ENCODE measurements at places on chromosomes 11 and 22. TPM values are rescaled to one million over a fixed set of nuclear protein-coding genes. Genes with fewer than 3 reads are reported as not detected.

The TMA7B gene
- not detected for total RNA-seq

DNA sequence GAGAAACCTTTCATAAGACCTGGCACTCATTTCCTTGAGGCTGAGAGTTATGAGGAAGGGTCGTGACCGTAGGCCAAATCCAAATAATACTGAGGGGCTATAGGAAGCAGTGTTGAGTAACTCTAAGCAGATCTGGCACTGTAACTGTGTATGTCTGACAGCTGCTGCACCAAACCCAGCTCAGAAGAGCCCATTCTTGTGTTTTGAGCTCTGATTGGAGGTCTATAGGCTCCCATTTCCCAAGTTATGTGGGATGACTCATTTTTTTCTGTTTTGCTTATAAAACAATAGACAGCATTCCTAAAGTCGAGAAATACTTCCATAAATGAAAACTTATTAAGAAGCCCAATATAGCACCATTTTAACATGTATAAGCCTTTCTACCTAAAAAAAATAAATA, 645.8 kb downstream of the DLG2 start:
- no peaks in the 10 kb centered on the region for H3K4me1 ChIP-seq
- no peak for DNase-seq
- H3K36me3 ChIP-seq = no peaks in the 10 kb centered on the region
- H3K4me3 ChIP-seq = no peak overlapping the region
- H3K27ac ChIP-seq = no peak overlapping the region

DNA sequence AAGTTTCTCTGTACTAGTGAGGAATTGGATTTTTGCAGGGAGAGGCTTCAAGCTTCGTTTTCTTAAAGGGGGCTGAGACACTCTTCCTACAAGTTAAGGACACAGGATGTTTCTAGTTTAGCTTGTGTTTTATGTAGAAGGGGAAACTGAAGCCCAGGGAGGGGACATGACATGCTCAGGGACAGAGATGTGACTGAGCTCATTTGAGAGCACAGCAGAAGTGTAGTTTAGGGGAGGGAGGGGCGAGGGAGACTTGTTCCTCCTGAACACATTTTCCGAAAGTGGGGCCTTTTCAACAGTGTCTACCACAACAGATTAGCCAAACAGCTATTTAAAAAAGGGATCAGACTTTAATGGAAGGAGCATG, 148.1 kb downstream of the FBXO7 start:
- H3K36me3 ChIP-seq = no peaks in the 10 kb centered on the region
- H3K4me3 ChIP-seq = peak overlapping the region; percentile 64
- peak overlapping the region; percentile 84 for H3K27ac ChIP-seq
- peaks cover 34% of the 10 kb centered on the region for H3K4me1 ChIP-seq
- no peak for DNase-seq

The SYT13 gene
- 17.4 TPM for total RNA-seq

The GAB4 gene
- total RNA-seq = not detected

GRCh38 chr11:62542111-62542745, 4.4 kb downstream of the AHNAK start:
- H3K27ac ChIP-seq = peak overlapping the region; percentile 97
- no peaks in the 10 kb centered on the region for H3K27me3 ChIP-seq
- H3K36me3 ChIP-seq = peaks cover 7% of the 10 kb centered on the region
- no peak for DNase-seq

The AIFM3 gene
- 2.6 TPM for total RNA-seq

- peaks cover 4% of the 10 kb centered on the region for H3K4me1 ChIP-seq
- H3K27me3 ChIP-seq = no peaks in the 10 kb centered on the region
- no peak for DNase-seq
Measured at GRCh38 chr11:122189229-122189628, 73.2 kb upstream of the BLID start.

DNA sequence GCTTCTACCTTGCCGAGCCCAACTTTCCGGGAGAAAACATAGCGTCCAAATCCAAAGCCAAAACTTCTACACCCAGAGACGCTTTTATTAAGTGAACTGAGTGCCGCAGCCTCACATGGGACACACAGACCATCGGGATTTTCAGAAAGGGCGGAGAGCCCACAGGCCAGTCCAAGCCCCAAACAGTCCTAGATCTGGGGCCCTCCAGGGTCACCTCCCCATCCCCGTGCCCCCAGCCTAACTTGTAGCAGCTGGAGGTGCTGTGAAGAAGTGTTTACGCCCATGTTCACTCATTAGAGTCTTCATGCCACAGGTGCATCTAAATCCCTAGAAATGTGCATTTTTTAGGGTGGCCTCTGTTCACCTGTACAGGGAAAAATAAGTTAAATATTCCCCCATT, 14.1 kb upstream of the ADORA2A start:
- H3K4me1 ChIP-seq = peaks cover 5% of the 10 kb centered on the region
- no peaks in the 10 kb centered on the region for H3K27me3 ChIP-seq
- H3K36me3 ChIP-seq = peaks cover 4% of the 10 kb centered on the region
- no peak overlapping the region for H3K27ac ChIP-seq

DNA sequence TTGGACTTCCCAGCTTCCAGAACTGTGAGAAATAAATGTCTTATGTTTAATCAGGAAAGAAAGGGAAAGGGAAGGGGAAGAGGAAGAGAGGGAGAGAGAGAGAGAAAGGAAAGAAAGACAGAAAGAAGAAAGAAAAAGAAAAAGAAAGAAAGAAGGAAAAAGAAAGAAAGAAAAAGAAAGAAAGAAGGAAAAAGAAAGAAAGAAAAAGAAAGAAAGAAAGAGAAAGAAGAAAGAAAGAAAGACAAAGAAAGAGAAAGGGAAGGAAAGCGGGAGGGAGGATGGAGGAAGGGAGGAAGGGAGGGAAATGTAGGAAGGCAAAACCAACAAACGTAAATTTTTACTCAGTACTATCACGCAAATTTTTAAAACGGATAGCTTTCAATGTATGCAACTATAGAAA, 2281.8 kb downstream of the LRRC4C start:
- H3K27ac ChIP-seq = no peak overlapping the region
- no peaks in the 10 kb centered on the region for H3K4me1 ChIP-seq
- H3K27me3 ChIP-seq = no peaks in the 10 kb centered on the region
- no peaks in the 10 kb centered on the region for H3K36me3 ChIP-seq
- no peak for DNase-seq
- no peak overlapping the region for H3K4me3 ChIP-seq

The POU2AF1 gene
- total RNA-seq = 0.24 TPM

DNA sequence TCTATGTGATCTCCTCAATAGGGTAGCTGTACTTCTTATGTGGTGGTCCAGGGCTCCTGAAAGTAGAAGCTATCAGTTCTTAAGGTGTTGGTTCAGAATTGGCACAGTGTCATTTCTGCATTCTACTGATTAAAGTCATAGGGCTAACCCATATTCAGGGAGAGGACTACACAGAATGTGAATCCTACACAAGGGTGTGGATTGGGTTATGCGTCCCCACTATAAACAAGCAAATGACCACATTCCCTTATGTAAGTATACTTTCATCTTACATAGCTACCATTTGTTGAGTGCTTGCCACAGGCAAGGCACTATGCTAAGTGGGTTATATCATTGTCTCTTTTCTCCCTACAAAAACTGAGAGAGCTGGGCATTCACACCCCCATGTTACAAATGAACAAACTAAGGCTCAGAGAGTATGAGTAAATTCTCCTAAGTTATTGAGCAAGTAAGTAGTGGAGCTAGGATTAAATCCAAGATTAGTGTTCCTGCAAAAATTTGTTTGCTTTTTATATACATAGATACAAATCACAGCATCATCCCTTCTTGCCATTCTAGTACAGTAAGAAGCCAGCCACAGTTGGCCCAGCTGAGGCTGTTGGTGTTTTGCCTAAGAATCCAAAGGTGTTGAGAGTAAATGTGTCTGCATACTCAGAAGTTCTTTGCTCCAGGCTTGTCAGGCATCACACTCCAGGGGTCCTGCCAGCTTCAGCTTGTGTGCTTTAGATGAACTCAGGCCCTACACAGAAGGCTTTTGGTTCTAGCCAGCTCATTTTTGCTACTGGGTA, 157.8 kb downstream of the KIF18A start:
- no peaks in the 10 kb centered on the region for H3K36me3 ChIP-seq
- peaks cover 2% of the 10 kb centered on the region for H3K27me3 ChIP-seq
- DNase-seq = no peak
- no peaks in the 10 kb centered on the region for H3K4me1 ChIP-seq

The YPEL4 gene
- total RNA-seq = 0.48 TPM

The MPPED2 gene
- total RNA-seq = 63.9 TPM

The CASP1 gene
- 13.0 TPM for total RNA-seq

The ACTN3 gene
- total RNA-seq = 0.57 TPM

DNA sequence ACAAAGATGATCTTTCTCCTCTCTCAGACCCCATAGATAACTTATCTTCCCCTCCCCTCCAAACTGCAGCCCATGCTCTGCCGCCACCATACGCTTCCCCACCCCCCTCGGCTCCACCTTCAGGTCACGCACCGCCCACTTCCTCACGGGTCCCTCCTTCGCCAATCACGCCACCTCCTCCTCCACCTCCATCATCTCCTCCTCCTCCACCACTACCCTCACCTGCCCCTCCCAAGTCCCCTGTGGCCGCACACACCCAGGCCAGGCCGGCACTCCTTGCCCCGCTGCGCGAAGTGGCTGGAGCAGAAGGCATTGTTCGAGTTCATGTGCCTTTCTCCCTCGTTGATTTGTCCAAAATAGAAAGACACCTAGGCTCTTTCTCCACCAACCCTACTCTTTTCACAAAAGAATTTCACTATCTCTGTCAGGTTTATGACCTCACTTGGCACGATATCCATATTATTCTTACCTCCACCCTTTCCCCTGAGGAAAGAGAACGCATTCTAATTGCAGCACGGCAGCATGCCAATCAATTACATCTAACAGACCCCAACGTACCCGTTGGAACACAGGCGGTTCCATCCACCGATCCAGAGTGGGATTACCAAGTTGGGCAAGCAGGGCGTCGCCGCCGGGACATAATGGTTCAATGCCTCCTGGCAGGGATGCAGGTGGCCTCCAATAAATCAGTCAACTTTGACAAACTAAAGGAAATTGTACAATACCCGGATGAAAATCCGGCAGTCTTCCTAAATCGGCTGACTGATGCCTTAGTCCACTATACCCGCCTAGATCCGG, 12.3 kb upstream of the OR56A3 start:
- no peak for DNase-seq
- H3K36me3 ChIP-seq = no peaks in the 10 kb centered on the region
- no peaks in the 10 kb centered on the region for H3K4me1 ChIP-seq
- H3K27me3 ChIP-seq = no peaks in the 10 kb centered on the region
- no peak overlapping the region for H3K4me3 ChIP-seq

GRCh38 chr11:76588455-76589325, 81.9 kb downstream of the LRRC32 start:
- H3K4me3 ChIP-seq = no peak overlapping the region
- H3K27ac ChIP-seq = no peak overlapping the region
- no peaks in the 10 kb centered on the region for H3K4me1 ChIP-seq
- H3K27me3 ChIP-seq = no peaks in the 10 kb centered on the region
- H3K36me3 ChIP-seq = no peaks in the 10 kb centered on the region
- peak; percentile 57 for DNase-seq

DNA sequence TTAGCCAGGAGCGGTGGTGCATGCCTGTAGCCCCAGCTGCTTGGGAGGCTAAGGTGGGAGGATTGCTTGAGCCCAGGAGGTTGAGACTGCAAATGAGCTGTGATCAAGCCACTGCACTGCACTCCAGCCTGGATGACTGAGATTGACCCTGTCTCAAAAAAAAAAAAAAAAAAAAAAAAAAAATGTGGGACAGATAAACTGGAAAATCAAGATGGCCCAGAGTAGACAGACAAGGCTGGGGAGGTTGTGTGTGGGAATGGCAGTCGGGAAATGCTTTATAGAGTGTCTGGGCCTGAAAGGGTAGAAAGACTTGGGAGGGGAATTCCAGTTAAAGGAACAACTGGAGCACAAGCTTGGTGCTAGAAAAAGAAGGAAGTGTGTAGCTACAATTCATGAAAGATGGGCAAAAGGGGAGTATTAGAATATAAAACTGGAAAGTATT, 18.2 kb upstream of the WDR74 start:
- H3K36me3 ChIP-seq = peaks cover 33% of the 10 kb centered on the region
- DNase-seq = no peak
- no peaks in the 10 kb centered on the region for H3K27me3 ChIP-seq
- peak overlapping the region; percentile 97 for H3K4me3 ChIP-seq
- H3K4me1 ChIP-seq = peaks cover 55% of the 10 kb centered on the region

GRCh38 chr11:66083767-66084166, 13.7 kb downstream of the PACS1 start:
- no peak for DNase-seq
- H3K27me3 ChIP-seq = no peaks in the 10 kb centered on the region
- H3K36me3 ChIP-seq = peaks cover 4% of the 10 kb centered on the region
- H3K4me3 ChIP-seq = peak overlapping the region; percentile 29
- H3K4me1 ChIP-seq = peaks cover 58% of the 10 kb centered on the region

GRCh38 chr22:44091021-44091721, 67.1 kb downstream of the PARVB start:
- peaks cover 27% of the 10 kb centered on the region for H3K4me1 ChIP-seq
- H3K4me3 ChIP-seq = no peak overlapping the region
- H3K27ac ChIP-seq = no peak overlapping the region
- no peaks in the 10 kb centered on the region for H3K36me3 ChIP-seq

DNA sequence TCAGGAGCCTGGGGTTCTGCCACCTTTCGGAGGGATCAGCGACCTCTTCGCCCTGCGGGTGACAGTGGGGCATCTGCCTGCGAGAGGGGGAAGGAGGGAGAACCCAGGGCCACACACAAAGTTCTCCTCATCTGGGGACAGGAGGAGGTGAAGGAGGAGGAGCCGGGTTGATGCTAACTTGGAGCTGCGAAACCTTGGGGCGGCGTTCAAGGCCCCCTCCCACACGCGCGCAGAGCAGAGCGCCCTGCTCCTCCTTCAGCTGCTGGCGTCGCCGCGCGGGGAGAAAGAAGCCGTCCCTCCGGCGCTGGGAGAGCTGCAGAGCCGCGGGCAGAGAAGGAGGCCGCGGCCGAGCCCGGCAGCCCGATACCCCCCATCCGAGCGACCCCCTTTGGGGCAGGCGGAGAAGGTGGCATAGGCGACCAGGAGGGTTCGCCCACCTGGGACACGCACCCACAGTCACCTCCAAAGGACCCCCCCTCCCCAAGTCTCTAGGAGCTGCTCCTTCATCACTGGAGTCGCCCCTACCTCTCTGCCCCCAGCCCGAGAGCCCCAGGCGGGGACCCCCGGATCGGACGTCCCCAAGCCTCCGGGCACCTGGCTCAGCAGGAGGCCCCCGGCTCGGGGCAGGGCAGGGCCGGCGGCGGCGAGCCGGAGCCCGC, at the start of gene RASD2:
Gene RASD2, plus strand, starts transcription at position 237 of the 659 bp plus-strand sequence. CDS start 5,979 bp downstream, outside the sequence.
- H3K27ac ChIP-seq = no peak within 1 kb of the TSS
- H3K4me1 ChIP-seq = peaks cover 4% of the 10 kb centered on the region
- H3K27me3 ChIP-seq = peaks cover 63% of the 10 kb centered on the region
- peak within 1 kb of the TSS; percentile 80 for H3K4me3 ChIP-seq

Measured in type B pancreatic cell (in vitro differentiated cells).